ENCODE measurements at places on chromosomes 2 and 18. TPM values are rescaled to one million over a fixed set of nuclear protein-coding genes. Genes with fewer than 3 reads are reported as not detected.

DNA sequence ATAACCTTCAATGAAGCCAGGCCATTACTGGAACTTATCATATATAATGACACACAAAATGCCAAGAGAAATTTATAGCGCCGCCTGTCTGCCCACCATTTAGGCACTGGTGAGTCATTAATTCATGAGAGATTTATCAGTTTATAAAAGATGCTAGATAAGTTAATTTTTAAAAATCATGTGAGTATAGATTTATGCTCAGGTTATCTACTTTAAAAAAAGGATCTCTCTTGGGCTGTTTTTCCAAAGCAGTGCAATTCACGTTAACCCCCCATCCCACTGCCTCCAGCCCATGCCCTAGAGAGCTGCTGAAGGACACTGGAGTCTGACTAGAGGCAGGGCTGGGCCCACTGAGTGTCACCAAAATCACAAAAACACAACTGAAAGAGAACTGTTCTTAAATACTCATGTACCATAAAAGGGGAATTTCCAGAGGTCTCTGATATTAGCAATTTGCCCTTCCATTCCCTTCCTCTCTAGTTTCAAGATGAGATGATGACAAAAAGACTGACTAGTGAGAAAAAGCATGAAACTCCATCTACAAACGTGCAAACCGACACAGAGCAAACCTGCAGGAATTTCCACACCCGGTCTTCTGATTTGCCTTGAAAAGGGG is 160.8 kb downstream of the BCL2 start:
- no peak for DNase-seq

DNA sequence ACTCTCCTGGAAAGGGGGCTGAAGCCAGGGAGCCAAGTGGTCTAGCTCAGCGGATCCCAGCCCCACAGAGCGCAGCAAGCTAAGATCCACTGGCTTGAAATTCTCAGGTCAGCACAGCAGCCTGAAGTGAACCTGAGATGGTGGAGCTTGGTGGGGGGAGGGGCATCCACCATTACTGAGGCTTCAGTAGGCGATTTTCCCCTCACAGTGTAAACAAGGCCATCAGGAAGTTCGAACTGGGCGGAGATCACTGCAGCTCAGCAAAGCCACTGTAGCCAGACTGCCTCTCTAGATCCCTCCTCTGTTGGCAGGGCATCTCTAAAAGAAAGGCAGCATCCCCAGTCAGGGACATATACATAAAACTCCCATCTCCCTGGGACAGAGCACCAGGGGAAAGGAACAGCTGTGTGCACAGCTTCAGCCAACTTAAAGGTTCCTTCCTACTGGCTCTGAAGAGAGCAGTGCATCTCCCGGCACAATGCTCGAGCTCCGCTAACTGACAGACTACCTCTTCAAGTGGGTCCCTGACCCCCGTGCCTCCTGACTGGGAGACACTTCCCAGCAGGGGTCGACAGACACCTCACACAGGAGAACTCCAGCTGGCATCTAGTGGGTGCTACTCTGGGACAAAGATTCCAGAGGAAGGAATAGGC is 282.3 kb upstream of the EPC2 start:
- no peak for DNase-seq

DNA sequence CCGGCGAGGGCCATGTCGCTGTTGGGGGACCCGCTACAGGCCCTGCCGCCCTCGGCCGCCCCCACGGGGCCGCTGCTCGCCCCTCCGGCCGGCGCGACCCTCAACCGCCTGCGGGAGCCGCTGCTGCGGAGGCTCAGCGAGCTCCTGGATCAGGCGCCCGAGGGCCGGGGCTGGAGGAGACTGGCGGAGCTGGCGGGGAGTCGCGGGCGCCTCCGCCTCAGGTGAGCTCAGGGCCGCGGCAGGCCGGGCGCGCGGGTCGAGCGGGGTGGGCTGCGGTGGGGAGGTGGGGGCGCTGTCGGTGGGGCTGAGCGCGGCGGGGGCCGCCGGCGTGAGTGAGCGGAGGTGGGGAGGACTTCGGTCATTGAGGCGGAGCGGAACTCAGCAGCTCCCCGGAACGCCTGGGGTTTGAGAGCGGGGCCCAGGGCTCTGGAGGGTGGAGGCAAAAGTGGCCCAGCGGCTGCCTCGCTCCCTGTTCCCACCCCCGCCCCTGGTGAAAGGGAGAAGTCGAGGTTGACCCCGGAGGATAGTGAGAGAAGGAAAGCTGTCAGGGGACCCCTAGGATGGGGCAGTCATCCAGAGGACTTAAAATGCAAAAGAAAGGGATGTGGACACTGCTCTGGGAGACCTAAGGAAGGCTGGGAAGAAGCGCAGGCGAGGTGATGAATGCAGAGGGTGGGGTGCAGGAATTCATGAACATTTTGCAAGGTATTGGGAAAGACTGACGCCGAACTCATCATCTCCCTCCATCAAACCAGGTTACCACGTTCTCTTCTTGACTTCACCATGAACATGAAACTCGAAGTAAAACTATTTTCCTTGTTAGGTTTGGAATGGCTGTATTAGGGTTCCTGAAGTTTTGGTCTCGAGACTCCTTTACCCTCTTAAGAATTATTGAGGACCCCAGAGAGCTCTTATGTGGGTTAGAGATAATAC is 633 bp downstream of the MALT1 start:
- DNase-seq: peak; percentile 52

DNA sequence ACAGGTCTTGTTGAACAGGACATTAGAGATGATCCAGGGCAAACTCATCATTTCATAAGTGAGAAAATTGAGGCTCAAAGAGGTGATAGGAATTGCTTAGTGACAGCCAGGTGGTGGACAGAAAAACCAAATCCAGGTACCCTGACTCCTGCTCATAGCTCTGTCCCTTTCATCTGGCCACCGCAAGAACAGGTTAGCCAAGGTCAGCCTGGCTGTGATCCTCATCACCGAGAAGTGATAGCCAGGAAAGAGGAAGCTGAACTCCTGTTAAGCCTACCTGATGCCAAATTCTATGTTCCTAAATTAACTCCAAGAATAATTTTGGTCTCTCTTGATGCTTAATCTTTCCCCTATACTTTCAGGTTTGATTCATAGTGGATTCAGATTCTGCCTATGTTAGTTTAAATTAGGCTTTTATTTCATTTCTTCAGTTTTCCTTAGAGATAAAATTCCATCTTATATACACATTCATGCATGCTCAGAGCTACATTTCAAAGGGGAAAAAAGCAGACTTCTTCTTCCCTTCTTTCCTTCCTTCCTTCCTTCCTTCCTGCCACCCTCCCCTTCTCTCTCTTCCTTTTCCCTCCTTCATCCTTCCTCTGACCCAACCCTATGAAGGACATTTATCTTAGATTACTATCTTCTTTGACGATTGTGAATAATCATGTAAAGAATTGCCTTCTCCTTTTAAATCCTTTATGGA is 17.3 kb upstream of the CRIM1 start:
- DNase-seq: no peak

GRCh38 chr18:42527766-42528165 is 572.7 kb downstream of the PIK3C3 start:
- no peak for DNase-seq

- no peak for DNase-seq
Observed at GRCh38 chr2:69298261-69298660, 88.8 kb downstream of the GFPT1 start.

DNA sequence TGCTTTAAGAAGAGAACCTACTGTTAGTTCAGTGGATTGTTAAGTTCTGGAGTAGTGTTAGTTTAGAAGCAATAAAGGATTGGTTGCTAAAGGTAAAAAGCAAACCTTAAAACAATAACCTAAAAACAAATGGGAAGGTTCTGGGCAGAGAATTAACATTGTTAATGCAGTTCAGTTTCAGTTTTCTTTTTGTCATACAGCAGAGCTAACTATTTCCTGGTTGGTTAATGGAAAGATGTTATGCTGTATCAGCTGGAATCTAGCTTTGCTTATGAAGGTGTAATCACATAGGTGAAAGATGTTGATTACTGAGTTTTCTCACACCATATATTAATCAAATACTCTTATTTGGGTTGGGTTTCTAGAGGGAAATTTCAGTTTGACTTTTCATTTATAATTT is 23.8 kb downstream of the SMAD4 start:
- peak; percentile 31 for DNase-seq

DNA sequence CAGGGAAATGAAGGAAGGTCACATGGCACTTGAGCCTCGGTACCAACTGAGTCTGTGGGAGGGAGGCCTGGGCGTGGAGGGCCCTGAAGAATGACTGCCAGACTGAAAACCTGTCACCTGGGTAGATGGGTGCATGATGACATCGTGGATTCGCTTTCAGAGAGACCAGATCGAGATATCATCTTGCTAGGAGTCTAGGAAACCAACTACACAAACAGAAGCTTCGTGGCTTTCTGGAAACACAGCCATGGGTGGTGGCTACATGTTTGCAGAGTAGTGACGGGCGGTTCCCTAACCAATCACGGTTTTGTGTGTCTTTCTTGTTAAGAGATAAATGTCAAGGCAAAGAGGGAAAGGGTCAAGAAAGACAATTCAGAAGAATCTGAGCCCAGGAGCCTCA is 155.0 kb downstream of the EIPR1 start:
- peak; percentile 26 for DNase-seq

Gene KCNJ3
- total RNA-seq: not detected

Gene TWIST2
- 5.3 TPM for total RNA-seq

Gene SCYGR8
- not detected for total RNA-seq

Gene POMC
- not detected for total RNA-seq

Gene IL36RN
- not detected for total RNA-seq

Gene EML6
- 2.2 TPM for total RNA-seq

Gene CXCR2
- total RNA-seq: not detected

Data from stomach (tissue), 19 donors.